Breast epithelium (tissue), 4 donors: ENCODE measurements at places on chromosomes 7 and 10.

DNA sequence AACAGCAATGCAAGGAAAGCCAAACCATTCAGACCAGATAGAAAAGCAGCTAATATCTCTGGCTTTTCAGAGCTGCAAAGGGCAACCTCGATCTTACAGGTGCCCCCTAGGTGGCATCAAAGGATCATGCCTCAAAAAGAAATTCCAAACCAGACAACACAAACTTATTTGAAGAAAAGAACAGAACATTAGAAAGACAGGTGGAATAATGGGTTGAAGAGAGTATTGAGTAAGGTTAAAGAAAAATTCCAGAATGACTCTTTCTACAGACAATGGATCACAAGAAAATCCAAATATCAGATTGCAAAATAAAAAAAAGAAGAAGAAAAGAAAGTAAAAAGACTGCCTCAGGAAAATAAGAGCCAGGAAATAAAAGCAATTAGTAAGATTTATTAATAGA is 213.7 kb downstream of the ELMO1 start:
- DNase-seq, result no peak

GRCh38 chr10:129716211-129716681 is 247.8 kb downstream of the EBF3 start:
- no peak for DNase-seq

DNA sequence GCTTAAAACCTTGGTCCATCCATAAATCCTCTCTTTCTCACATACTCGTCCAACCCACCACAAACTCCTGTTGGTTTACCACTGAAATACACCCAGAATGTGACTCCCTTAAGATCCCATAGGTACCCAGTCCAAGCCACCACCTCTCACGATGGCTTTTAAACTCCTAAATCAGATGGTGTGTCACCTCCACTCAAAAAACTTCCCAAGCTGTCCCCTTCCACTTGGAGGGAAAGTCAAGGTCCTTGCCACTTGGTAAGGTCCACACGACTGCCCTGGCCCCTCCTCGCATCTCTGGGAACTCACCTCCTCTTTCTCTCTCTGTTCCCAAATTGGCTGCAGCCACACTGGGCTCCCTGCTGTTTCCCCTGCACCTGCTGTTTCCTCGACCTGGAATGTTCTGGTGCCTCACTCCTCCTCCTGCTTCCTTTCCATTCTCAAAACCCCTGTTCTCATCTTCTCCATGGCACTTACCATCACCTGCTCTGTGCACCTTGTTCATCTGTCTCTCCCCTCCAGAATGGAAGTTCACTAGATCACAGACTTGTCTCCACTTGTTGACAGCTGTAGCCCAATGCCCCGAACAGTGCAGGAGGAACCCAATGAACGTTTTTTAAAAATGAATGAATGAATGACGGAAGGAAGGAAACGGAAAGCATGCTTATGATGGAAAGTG is 23.0 kb downstream of the ZFAND2A start:
- peak; percentile 39 for DNase-seq

DNA sequence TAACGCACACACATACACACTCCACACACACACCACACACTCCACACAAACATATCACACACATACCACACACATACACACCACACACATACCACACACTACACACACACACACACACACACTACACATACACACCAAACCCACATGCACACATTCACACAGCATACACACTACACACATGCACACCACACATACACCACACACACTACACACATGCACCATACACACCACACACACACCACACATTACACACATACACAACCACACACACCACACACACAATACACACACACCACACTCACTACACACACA is 66.3 kb downstream of the MKI67 start:
- no peak for DNase-seq

DNA sequence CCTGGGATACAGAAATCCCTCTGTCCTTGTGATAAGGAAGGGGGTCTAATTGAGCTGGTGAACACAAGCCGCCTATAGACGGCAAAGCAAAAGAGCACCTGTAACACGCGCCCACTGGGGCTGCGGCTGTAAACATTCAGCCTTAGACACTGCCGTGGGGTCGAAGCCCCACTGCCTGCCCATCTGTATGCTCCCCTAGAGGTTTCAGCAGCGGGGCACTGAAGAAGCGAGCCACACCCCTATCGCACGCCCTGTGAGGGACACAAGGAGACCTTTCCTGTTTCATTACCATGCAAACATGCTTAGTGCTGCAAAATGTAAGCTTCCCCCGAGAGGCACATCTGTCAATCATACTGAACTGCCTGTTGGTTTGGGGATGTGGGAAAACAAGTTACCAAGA is 82.1 kb downstream of the NRP1 start:
- DNase-seq, result no peak

DNA sequence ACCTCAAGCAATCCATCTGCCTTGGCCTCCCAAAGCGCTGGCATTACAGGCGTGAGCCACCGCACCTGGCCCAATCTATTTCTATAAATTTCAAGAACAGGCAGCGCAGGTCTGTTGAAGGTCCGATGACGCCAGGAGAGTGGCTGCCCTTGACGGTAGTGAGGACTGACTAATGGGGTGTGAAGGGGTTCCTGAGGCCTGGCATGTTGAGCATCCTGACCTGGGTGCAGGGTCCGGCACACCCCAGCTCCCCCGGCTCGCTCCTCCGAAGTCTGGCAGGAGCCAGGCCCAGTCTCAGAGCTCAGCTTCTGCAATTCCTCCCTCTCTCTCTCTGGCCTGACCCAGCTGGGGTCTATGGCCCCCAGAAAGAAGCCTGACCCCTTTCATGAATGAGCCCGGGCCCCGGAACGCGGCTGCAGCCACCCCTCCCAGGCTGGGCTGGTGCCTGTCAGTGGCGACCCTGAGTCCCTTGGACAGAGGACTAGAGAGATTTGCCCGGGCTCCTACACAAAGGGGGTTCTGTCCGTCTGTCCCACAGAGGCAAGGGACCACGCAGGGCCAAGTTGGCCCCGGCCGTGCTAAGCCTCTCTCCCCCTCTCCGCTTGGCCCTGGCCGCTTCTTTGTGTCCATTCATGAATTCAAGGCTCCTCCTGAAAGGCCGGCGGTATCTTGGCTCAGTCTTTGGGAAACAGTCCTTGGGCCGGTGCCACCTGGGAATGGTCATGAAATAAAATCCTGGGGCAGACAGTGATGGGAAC is 18.8 kb downstream of the MMD2 start:
- no peak for DNase-seq

- DNase-seq, result no peak
These were observed 517.0 kb downstream of the INHBA start for GRCh38 chr7:41185851-41186250.

- DNase-seq, result no peak
These were observed 144.2 kb upstream of the TNRC18 start for GRCh38 chr7:5567790-5568189.

DNA sequence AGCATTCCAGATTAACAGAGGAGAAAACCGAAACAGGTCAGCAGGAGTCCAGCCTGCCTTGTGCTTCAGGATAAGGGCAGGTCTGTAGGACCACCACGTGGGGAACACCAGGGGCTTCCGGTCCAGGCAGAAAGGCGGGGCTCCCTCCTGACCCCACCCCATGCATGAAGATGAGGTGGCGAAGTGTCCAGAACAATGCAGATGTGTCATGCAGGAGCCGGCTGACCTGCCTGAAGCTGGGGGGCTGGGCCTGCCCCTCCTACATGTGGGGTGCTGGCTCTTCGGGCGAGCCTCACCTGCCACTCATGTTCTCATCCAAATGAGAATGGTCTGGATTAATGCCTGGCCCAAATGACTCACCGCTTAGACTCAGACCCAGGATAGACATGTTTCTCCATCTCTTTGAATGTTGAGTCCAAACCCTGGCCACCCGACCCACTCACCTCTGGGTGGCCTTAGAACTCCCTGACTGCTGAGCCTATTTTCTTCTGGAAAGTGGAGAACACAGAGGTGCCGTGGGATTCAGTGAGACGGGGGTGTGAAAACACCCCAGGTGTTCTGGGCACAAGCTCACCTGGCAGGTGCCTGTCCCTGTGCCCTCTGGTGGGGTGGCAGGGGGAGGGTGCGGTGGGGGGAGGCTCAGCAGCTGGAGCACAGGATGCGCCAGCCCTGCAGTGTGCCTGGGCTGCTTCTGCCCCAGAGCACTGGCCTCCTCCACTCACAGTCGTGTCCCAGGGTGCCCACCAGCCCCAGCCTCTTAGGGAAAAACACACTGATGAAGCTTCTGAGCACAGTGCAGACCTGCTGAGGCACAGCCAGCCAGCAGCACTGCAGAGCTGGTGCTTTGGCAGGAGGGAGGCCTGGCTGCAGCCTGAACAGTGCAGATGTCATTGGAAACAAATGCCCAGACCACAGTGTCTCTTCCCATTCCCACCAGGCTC is 55.2 kb upstream of the GDF10 start:
- DNase-seq, result no peak

DNA sequence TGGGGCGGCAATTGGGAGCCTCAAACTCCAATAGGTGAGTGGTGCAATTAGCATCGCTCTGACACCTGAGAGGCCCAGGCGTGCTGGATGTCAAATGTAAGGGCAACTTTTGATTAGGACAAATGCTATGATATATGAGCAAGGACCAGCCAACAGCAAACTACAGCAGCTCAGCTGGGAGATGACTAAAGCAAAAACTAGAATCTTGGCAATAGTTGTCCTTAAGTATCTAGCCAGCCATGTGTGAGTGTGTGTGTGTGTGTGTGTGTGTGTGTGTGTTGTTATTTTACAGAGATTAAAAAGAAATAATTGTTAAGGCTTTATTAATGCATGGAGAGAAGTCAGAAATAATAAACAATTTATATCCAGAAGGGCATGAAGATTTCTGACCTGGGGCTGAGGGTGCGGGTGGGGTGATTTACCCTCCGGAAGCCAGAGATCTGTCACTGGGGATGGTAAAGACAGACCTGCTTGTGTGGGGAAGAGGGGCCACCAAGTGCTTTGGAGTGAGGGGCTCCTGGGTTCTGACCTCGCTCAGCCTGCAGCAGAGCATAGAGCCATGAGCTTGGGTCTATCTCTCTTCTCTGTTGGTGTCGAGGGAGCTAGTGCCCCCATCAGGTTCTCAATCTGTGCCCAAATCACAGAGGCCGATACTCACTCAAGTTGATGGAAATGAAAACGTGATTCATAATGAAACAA is 77.3 kb downstream of the EMX2 start:
- no peak for DNase-seq

- DNase-seq, result no peak
These were observed 127.8 kb downstream of the ICA1 start for GRCh38 chr7:8134089-8134733.

DNA sequence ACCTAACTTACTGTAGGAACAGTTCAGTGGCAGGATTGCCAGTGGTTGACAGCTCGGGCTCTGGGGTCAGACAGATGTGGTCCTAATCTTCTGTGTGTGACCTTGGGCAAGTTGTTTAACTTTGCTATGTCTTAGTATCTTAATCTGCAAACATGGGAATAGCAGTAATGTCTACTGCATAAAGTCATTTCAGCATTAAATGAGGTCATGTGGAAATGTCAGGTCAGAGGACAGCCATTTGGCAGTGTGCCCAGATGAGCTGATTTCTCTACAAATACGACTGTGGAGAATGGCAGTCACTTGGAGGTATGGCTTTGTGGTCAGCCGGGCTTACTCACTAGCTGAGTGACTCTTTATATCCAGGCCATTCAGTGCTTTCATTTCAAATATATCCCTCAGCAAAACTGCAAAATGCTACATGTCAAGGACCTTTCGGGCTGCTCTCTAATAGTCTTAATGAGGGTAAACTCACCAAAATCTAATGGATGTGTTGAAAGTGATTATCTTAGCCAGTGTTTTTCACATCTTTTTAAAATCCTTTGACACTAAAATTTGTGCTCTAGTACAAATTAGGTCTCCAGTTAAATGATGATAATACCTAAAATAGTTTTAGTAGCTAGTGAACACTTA is 171.4 kb downstream of the ST7 start:
- peak; percentile 73 for DNase-seq

GRCh38 chr7:149622444-149623210 is 125.0 kb upstream of the ZNF746 start:
- no peak for DNase-seq

- DNase-seq, result no peak
These were observed 61.3 kb upstream of the WAC start for GRCh38 chr10:28471652-28472050.

GRCh38 chr7:48847917-48848316 is 76.4 kb upstream of the CDC14C start:
- no peak for DNase-seq

- no peak for DNase-seq
These were observed 342.2 kb upstream of the MEOX2 start for GRCh38 chr7:16028636-16029035.

GRCh38 chr7:414681-415560 is 104.7 kb downstream of the PDGFA start:
- DNase-seq, result peak; percentile 34

- no peak for DNase-seq
These were observed 103.2 kb upstream of the WAC start for GRCh38 chr10:28429573-28430216.

DNA sequence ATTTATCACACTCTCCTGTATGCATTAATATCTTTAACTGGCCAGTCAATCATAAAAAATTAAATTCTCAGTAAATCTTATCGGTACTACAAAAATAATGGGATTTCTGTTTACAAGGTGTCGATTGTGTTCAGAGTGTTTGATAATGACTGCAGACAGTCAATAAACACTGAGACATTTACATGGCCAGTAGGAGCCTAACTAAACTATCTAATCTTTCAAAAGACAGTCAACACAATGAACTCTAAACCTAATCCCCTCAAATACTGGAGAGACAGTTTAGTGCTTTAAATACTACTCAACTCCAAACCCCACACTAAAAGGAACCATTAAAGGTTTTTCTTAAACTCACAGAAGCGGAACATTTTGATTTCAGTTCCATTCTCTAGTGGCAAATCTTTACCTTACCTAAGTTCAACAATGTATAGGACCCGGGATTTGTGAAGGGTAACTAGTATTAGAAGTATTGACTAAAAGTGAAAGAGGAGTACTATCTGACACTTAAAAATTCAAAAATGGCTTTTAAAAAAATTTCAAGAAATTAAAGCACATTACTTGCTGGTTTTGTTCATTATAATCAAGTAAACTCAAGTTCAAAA is 37.3 kb upstream of the EXOC6 start:
- no peak for DNase-seq

GRCh38 chr10:22605168-22605567 is 109.2 kb downstream of the PIP4K2A start:
- no peak for DNase-seq

- DNase-seq, result no peak
These were observed 44.8 kb upstream of the BAMBI start for GRCh38 chr10:28632584-28632945.

GRCh38 chr7:107201795-107202450 is 33.1 kb downstream of the HBP1 start:
- DNase-seq, result no peak

- no peak for DNase-seq
These were observed 191.7 kb downstream of the PPP1R9A start for GRCh38 chr7:95099106-95099505.

GRCh38 chr10:48605786-48606529 is 1.1 kb upstream of the ARHGAP22 start:
- DNase-seq, result no peak

GRCh38 chr7:57399972-57400371 is 50.0 kb upstream of the ZNF716 start:
- DNase-seq, result no peak

GRCh38 chr7:135420786-135421185 is 89.1 kb downstream of the CNOT4 start:
- DNase-seq, result no peak
